ENCODE measurements at places on chromosomes 13 and 19.

DNA sequence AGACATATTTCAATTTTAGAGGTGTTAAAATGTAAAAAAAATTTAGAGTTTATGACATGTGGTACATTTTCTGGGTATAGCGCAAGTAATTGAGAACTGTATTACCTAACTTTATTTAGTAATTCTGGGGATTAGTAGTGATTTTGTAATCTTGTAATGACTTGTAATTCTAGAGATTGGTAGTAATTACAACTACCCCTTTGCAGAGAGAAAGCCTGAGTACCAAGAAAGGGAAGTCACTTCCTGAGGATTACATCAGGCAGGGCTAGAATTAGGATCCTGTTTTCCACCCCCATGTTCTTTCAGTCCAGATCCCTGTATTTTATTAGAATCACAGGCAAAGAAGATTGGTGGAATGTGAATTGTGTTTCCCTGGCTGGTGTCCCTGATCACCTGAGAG is 274.9 kb downstream of the KCNRG start:
- no peak for DNase-seq

- DNase-seq = no peak
These were observed 12.3 kb downstream of the POMP start for GRCh38 chr13:28671126-28671792.

DNA sequence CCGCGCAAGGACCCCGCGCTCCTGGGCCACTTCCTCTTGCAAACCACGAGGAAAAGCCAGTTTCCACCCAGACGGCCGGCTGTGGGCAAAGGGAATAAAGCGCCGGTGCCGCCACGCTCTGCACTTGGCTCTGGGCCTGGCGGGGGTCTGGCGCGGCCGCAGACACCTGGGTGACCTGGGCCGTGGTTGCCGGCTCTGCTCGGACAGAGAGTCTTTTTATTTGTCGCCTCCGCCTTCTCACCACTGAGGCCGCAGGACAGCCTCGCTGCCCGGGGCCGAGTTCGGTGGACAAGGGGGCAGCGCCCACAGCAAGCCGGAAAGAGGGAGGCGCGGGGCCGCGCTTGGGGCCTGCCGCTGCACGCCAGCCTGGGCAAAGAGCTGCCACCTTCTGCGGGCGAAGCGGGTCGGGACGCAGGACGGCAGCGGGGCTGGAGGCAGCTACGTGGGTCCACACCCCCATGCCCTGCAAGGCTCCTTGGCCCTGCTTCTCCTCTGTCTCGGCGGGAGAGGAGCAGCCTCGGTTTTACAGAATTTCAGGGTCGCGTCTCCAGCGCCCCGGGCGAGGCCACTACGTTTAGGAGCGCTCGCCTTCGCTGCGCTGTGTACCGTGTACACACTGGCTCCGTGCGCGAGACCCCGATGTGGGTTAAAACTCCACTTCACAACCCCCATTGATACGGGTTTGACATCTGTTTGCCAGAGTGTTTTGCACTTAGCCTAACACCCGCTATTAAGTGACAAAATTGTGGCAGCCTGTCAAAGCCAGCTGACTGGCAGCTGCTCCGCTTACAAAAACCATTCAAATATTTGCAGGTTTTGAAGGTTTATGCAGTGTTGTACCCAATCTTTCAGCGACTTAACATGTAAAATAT is 13.0 kb upstream of the SOX1 start:
- no peak for DNase-seq

- DNase-seq = no peak
These were observed 1.3 kb downstream of the DHDH start for GRCh38 chr19:48934837-48935236.

GRCh38 chr13:39699274-39699673 is 43.8 kb downstream of the COG6 start:
- DNase-seq = no peak

- no peak for DNase-seq
These were observed 9.2 kb upstream of the GNA11 start for GRCh38 chr19:3084943-3085342.

GRCh38 chr13:77691871-77692270 is 5.6 kb upstream of the SLAIN1 start:
- no peak for DNase-seq

DNA sequence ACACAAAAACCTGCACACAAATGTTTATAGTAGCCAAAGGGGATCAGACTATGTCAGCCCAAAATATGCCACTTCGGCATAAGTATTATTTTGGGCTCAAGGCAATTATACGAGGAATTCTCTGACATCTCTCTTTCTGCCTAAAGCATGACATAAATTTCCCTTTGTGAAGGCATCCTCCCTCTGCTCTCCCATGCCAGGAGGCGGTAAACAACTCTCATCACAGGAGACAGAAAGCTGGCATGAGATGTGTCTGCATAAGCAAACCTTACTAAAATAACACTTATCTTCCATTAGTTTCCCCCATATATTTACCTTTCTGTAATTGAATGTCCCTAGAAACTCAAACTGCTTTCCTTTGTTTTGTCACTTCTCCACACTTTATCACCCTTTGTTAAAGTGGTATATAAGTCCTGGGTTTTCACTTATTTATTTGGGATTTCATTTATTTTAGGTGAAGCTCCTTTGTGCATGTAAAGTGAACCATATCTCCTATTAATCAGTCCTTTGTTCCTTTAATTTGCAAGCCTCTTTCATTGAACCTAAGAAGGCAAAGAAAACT is 68.3 kb downstream of the LACC1 start:
- DNase-seq = no peak

DNA sequence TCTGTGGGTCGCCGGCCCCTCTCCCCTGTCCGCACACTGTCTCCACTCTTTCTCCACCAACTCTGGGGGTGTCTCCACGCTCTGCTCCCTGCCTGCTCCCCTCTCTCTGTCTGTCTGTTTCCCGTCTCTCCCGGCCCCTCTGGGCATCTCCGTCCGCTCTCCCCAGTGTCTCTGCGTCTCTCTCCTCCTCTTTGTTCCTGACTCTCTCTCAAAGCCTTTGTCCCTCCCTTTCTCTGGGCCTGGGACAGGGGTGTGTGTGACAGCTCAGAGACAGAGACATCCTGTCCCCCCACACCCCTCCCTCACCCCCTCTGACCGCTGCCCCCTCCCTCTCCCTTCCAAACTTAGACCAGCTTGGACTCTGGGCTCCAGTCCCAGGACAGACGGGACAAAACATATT is 668 bp upstream of the SBK3 start:
- DNase-seq = no peak

DNA sequence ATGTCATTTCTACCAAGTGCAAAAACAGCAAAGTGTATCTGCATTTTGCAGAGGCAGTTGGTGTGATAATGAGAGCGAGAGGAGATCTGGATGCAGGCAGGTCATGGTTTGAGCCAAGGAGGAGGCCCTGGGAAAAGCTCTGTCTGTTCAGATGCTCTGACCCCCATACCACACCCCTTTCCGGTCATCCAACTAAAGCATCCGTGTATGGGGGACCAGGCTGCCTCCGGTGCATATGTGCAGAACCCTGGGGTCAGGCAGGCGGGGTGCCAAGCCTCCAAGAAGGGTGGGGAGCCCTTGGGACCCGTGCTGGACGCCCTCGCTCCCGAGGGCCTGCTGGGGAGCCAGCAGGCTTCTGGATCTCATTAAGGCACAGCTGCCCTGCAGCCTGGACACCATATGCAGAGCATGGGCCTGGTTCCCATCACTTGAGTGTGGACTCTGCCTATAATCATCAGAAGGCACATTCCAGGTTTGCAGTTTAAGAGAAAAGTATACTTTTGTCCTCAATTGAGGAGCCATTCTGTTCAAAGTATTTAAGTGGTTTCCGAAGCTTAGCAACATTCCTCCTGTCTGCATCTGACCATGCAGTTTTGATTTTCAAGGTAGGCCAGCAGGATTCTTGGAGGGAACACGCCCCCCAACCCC is 56.1 kb downstream of the ALOX5AP start:
- no peak for DNase-seq

DNA sequence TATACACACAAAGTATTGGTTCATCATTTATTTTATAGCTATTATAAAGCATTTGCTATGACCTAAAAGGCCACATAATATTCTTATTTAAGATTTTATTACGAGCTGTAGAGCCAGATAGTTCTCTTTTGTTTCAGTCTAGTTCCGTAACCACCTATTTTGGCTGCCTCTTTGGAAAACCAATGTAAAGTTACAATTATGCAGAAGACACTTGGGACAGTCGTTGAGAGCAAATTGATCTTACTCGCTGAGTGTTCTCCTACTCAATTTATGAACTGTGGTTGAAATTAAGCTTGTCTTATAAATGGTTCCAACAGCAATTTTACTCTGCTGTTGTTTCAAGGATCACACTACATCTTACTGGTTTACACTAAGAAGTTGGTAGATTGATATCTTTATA is 122.3 kb downstream of the SLC7A1 start:
- no peak for DNase-seq

DNA sequence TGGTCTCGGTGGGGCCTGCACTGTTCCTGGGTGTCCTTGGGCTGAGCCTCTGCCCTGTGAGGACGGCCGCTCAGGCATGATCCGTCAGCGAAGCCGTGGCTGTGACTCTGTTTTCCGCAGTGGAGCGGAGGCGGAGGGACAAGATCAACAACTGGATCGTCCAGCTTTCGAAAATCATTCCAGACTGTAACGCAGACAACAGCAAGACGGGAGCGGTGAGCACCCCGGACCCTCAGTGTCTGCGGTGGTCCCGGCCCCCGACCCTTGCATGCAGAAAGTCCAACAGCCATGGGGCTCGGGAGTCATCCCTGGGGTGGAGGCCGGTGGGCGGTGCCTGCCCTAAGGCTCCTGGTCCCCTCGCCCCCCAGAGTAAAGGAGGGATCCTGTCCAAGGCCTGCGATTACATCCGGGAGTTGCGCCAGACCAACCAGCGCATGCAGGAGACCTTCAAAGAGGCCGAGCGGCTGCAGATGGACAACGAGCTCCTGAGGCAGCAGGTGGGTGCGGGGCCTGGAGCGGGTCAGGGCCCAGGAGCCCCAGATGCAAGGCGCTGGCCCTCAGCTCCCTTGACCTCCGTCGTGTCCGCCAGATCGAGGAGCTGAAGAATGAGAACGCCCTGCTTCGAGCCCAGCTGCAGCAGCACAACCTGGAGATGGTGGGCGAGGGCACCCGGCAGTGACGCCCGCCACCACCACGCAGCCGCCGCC is 3.6 kb upstream of the HAMP start:
- no peak for DNase-seq

- no peak for DNase-seq
These were observed 205.5 kb upstream of the SOX21 start for GRCh38 chr13:94917824-94918223.

GRCh38 chr13:99974296-99974938 is 2.9 kb upstream of the ZIC5 start:
- no peak for DNase-seq

GRCh38 chr19:48571378-48572162 is 19.6 kb downstream of the SULT2B1 start:
- no peak for DNase-seq

- DNase-seq = no peak
These were observed 22.5 kb upstream of the NDFIP2 start for GRCh38 chr13:79458436-79458835.

GRCh38 chr13:30502237-30502636 is 36.5 kb upstream of the HMGB1 start:
- DNase-seq = no peak

GRCh38 chr19:18185538-18185937 is 7.5 kb upstream of the MPV17L2 start:
- DNase-seq = no peak

DNA sequence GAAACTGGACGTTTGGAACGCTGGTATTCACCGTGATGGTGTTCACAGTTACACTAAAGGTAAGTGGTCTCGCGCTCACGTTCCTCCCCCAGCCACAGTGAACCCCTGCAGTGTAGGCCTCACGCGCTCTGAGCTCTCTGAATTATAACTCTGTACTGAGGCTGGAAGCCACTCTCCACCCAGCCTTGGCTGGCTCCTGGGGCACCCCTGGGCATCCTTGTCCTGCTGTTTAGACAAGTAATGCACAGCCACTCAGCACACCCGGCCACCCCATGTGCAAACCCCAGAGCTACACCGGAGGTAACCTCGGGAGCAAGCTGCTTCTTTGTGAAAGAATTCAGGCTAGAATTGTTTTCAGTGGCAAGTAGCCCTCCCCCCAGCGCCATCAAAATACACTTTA is 97.3 kb upstream of the MCF2L start:
- DNase-seq = no peak

DNA sequence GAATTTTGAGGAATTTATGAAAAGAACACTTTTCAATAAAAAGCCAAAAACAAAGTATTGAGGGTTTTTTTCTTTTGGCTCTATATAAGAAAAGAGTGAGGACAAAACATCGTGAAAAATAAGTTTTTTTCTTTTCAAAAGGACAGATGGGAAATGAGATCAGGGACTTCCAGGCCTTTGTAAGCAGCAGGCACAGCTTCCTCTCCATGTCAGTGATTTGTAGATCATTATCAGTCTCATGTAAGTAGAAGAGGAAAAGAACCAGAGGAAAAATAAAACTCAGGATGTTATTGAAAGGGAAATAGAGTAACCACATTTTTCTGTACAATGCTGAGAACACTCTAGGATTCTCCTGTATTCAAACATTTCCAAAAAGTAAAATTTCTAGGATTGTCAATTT is 29.9 kb downstream of the DOCK9 start:
- no peak for DNase-seq

- no peak for DNase-seq
These were observed 112.3 kb downstream of the COL4A2 start for GRCh38 chr13:110419381-110419791.

DNA sequence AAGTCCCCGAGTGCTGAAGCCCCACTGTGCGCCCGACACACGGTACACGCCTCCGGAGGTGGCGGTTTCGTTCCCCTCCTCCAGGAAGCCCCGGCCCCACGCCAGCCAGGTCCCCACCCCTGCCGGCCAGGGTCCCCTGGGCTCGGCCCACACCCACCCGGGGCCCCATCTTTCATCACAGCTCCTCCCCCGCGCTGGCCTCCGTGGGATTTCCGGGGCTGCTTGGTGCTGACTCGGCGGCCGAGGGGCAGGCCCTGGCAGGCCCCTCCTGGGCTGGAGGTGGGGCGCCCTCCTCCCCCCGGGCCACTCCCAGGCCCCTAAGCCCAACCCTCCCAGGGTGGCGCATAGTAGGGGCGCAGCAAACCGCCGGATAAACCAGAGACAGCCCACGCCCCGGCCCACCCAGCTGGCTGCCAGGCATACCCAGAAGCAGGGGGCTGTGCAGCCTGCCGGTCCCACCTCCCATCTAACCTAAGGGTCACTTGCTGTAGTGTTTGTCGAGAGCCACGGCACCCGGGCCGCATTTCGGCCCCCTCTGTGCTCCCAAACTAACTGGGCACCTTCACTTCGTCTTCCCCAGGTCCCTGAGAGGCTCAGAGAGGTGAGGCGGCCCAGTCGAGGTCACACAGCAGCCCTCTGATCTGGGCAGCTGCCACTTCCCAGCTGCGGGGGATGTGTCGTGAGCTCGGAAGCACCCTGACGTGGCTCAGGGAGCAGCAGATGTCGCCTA is 6.6 kb downstream of the ZBTB7A start:
- DNase-seq = peak; percentile 68

- no peak for DNase-seq
These were observed 806 bp downstream of the ZNF414 start for GRCh38 chr19:8513036-8513686.

Measured in stimulated activated CD8-positive, alpha-beta memory T cell treated with anti-CD3 and anti-CD28 coated beads, Interleukin-4, amount 100 ng/mL, for 4 hours (primary cell).